ENCODE measurements at places on chromosomes 11 and 22.
A peak's percentile ranks its signal among the peaks of the same experiment; 100 is the strongest.

DNA sequence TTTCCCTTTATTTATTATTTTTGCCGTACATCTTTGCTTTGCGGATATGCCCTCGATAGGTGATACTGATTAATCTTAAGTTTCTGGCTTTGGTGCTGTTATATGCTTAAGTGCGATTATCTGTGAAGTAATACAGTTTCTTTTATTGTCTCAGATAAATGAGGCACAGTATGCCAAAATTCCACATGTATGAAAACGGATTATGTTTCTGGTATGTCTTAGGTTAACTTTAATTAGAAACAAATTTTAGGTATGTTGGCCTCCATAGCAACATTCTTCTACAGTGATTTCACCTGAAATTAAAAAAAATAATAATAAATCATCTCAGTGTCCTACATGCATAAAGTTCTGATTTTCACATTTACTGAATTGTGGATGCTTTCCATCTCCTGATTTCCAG, 119.2 kb downstream of the ARHGAP42 start:
- no peak for DNase-seq

- no peak for DNase-seq
Observed at GRCh38 chr22:44446483-44446882, 51.5 kb downstream of the RTL6 start.

DNA sequence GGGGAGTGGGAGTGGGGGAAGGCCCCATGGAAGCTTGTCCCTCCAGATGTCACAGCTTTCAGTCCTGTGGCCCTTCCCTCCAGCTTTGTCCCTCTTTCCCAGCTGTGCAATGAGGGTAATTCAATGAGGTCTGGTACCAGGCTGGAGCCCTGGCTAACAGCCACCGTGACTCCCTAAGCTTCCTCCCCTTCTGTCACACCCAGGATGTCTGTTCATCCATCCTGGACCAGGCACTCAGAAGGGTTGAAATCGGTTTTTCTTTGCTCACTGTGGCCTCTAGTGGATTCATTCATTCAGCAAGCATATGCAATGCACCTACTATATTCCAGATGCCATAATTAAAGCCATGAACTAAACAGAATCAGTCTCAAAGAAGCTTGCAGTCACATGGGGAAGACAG, 38.7 kb downstream of the SYT13 start:
- DNase-seq = no peak

DNA sequence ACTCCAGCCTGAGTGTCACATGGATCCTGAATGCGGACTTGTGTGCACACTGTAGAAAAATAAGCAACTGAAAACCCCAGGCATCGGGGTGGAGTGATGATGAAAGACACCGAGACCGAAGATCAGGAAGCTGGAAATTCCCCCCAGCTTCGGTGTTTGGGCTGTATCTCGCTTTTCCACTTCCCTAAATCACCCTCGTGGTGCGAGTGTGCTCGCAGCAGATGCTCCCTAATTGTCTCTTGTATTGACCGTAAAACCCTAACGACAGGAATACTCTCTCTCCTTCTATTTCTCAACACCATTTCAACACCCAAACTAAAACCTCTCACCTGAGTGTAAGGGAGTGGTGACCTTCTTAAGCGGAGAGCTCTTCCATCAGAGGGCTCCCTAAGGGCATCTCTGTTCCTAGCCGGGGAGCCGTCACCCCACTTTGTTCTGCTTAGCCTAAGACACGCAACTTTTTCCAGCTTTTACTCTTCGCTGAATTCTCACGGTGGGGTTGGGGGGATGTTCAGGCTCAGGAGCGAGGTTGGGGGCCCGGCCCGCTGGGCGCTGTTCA, 635 bp upstream of the GRK3 start:
- DNase-seq = peak; percentile 14

DNA sequence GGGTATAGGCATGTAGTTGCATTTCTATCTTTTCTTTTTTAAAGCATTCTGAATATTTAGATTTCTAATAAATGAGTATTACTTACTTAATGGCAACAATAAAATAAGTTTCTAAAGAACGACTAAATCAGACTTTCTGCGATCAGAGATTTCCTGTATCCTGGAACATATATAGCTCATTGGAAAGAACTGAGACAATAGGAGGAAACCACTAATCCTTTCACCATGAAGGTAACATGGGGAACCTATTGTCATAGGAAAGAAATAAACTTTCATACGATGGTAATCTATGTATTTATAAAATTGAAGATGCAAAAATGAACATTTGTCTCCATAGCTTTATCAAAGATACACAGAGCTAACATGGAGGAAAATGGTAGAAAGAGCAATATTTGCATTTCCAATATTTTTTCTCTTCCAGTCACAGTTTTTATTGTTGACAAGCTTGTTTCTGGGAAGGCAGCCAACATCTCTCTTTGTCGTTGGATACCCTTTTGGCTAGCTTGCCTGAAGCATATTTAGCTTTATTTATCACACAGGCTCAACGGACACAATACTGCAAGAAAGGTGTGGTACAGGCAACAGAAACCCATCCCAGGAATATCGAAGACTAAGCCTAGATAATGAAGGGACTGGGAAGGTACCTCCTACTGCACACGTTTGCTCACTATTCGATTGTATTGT, 293.3 kb upstream of the MPPED2 start:
- no peak for DNase-seq

- no peak for DNase-seq
Observed at GRCh38 chr11:101127197-101127698, 2.4 kb downstream of the PGR start.

GRCh38 chr11:22339611-22340010, 1.4 kb downstream of the SLC17A6 start:
- DNase-seq = no peak

All from activated T-cell treated with anti-CD3 and anti-CD28 coated beads, Interleukin-2, amount 50 U/mL, for 4 hours (primary cell).